Esophagus (tissue), 2 donors: ENCODE measurements at places on chromosomes 11 and 22. TPM values are rescaled to one million over a fixed set of nuclear protein-coding genes. Genes with fewer than 3 reads are reported as not detected.

The SRSF8 gene
- polyA plus RNA-seq, result 35.3 TPM

The STX3 gene
- 10.6 TPM for polyA plus RNA-seq

The ARHGEF17 gene
- 8.2 TPM for polyA plus RNA-seq

The HSPB2 gene
- polyA plus RNA-seq, result 2.0 TPM

The CREB3L1 gene
- 0.31 TPM for polyA plus RNA-seq

The TRIM29 gene
- 1,078 TPM for polyA plus RNA-seq

The KBTBD3 gene
- polyA plus RNA-seq, result 1.5 TPM

The FIBIN gene
- polyA plus RNA-seq, result 1.6 TPM

The NAALAD2 gene
- polyA plus RNA-seq, result 0.59 TPM

The OR52E8 gene
- polyA plus RNA-seq, result not detected

The BDNF gene
- polyA plus RNA-seq, result 0.37 TPM

The KCNJ4 gene
- polyA plus RNA-seq, result not detected

The VSIG10L2 gene
- 0.86 TPM for polyA plus RNA-seq

The TTC38 gene
- 9.5 TPM for polyA plus RNA-seq

The CBLIF gene
- polyA plus RNA-seq, result 0.24 TPM

The GRIK4 gene
- 0.12 TPM for polyA plus RNA-seq

The CDHR5 gene
- 0.08 TPM for polyA plus RNA-seq

The USP28 gene
- 3.5 TPM for polyA plus RNA-seq

The UBQLNL gene
- polyA plus RNA-seq, result 0.49 TPM

The ANGPTL5 gene
- 0.04 TPM for polyA plus RNA-seq

The TTC36 gene
- polyA plus RNA-seq, result 0.14 TPM

The TCN2 gene
- polyA plus RNA-seq, result 2.2 TPM

The DAGLA gene
- polyA plus RNA-seq, result 5.0 TPM

The SHANK2 gene
- polyA plus RNA-seq, result 4.4 TPM

The APOL5 gene
- polyA plus RNA-seq, result not detected

The CDC42EP2 gene
- polyA plus RNA-seq, result 4.4 TPM

The HBB gene
- polyA plus RNA-seq, result 0.41 TPM

The TUG1 gene
- 24.7 TPM for polyA plus RNA-seq

The SERPIND1 gene
- polyA plus RNA-seq, result 0.06 TPM

The CDKN1C gene
- 12.1 TPM for polyA plus RNA-seq

The HPX gene
- 0.26 TPM for polyA plus RNA-seq

The ASCL3 gene
- polyA plus RNA-seq, result not detected

The TNNI2 gene
- polyA plus RNA-seq, result 9.8 TPM

The CABP4 gene
- polyA plus RNA-seq, result 0.39 TPM

The KRTAP5-2 gene
- polyA plus RNA-seq, result not detected

The ZDHHC8 gene
- 21.3 TPM for polyA plus RNA-seq

The SHISA8 gene
- polyA plus RNA-seq, result 0.07 TPM

The RIMBP3B gene
- 0.01 TPM for polyA plus RNA-seq

The TEX54 gene
- not detected for polyA plus RNA-seq

The SERHL2 gene
- 6.0 TPM for polyA plus RNA-seq

The MS4A1 gene
- polyA plus RNA-seq, result 1.5 TPM

The EIF3D gene
- polyA plus RNA-seq, result 129 TPM

The MS4A4A gene
- polyA plus RNA-seq, result 1.3 TPM

The ROBO4 gene
- 3.2 TPM for polyA plus RNA-seq
